ENCODE measurements at places on chromosomes 2 and 18. TPM values are rescaled to one million over a fixed set of nuclear protein-coding genes. Genes with fewer than 3 reads are reported as not detected.

Gene FLACC1
- 3.4 TPM for total RNA-seq

Gene ABCG8
- 2.6 TPM for total RNA-seq

Gene TMEM198
- total RNA-seq: 4.4 TPM

Gene CRYBA2
- total RNA-seq: not detected

Gene TMEM185B
- 21.6 TPM for total RNA-seq

Gene PRSS56
- not detected for total RNA-seq

Gene IL36G
- not detected for total RNA-seq

All from mucosa of gallbladder (tissue), 1 donor.